Glomerular endothelial cell (primary cell): ENCODE measurements at places on chromosomes 2 and 18. TPM values are rescaled to one million over a fixed set of nuclear protein-coding genes. Genes with fewer than 3 reads are reported as not detected.

HOXD9 gene
- total RNA-seq, result 4.7 and 7.6 TPM in 2 replicates

CIB4 gene
- not detected in 2 replicates for total RNA-seq

VWA3B gene
- not detected in 2 replicates for total RNA-seq

ZNF804A gene
- total RNA-seq, result 0.82 TPM in 1 of 2 replicates, not detected in the other

SYT4 gene
- total RNA-seq, result not detected in 2 replicates

TMEM214 gene
- total RNA-seq, result 38.6 and 67.7 TPM in 2 replicates

MAPK4 gene
- 0.05 TPM in 1 of 2 replicates, not detected in the other for total RNA-seq

TXNL4A gene
- 45.4 and 58.2 TPM in 2 replicates for total RNA-seq

SP140 gene
- total RNA-seq, result 0.10 TPM in 1 of 2 replicates, not detected in the other

PDCL3 gene
- 15.1 and 24.5 TPM in 2 replicates for total RNA-seq

SGPP2 gene
- total RNA-seq, result 1.4 TPM in 1 of 2 replicates, not detected in the other

VSNL1 gene
- not detected in 2 replicates for total RNA-seq

DNPEP gene
- total RNA-seq, result 48.9 and 50.9 TPM in 2 replicates

UGT1A8 gene
- total RNA-seq, result not detected in 2 replicates

BCL11A gene
- total RNA-seq, result 3.6 and 6.1 TPM in 2 replicates

SNTG2 gene
- total RNA-seq, result 1.5 TPM in 1 of 2 replicates, not detected in the other

EFR3B gene
- 0.92 and 1.5 TPM in 2 replicates for total RNA-seq

SH3RF3 gene
- 32.5 and 35.8 TPM in 2 replicates for total RNA-seq

HJURP gene
- 4.3 and 7.9 TPM in 2 replicates for total RNA-seq

GRB14 gene
- total RNA-seq, result 1.2 and 3.2 TPM in 2 replicates

SERPINB12 gene
- total RNA-seq, result not detected in 2 replicates

TUBA3D gene
- not detected in 2 replicates for total RNA-seq

ABCB11 gene
- total RNA-seq, result 0.18 TPM in 1 of 2 replicates, not detected in the other

GPAT2 gene
- total RNA-seq, result 4.2 and 5.7 TPM in 2 replicates
